ENCODE measurements at places on chromosomes 2 and 18. TPM values are rescaled to one million over a fixed set of nuclear protein-coding genes. Genes with fewer than 3 reads are reported as not detected.

LBX2 gene
- total RNA-seq: 0.18 TPM

FMNL2 gene
- 10.9 TPM for total RNA-seq

SH3RF3 gene
- 3.4 TPM for total RNA-seq

DNA sequence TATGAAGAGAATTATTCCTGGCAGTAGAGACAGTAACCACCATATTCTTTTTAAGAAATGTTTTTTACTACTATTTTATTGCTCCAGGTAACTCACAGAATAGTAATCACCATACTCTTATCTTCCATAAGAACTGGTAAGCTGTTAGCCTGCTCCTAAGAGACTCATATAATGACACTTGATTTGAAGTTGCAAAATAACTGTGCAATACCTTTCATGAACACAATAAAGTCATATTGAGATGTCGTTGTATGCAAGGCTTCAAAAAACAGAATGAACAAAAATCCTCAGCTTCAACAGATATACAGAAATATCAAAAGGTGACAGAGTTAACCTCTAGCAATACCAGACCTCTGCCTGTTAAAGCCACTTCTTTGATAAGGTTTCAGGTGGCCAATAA, 360.1 kb downstream of the NBAS start:
- DNase-seq: no peak

DNA sequence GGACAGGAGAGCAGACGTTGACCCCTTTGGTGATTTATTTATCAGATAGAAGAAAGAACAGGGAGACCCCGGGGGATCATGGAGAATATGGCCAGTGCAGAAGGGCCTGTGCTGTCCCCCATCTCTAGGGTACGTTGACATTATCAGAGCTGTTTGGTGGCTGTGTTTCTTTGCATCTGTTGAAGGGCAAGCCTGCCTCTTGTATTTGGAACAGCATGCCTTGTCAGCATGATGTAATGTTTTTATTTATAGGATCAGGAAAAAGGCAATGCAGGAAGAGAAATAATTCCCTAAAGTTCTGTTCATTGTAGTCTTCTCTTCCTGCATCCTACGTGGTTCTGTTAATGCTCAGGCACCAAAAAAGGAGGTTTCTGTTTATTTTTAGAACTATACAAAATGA, 49.8 kb upstream of the CABYR start:
- peak; percentile 20 for DNase-seq

- DNase-seq: no peak
Measured at GRCh38 chr2:78077633-78078032, 555.5 kb upstream of the LRRTM4 start.
